ENCODE measurements at places on chromosomes 4 and X.

- no peak for DNase-seq
Observed at GRCh38 chr4:123319639-123320038, 77.0 kb upstream of the SPRY1 start.

- DNase-seq, result no peak
Observed at GRCh38 chr4:169174247-169174646, 96.5 kb downstream of the SH3RF1 start.

GRCh38 chr4:30495651-30496310, 224.4 kb upstream of the PCDH7 start:
- DNase-seq, result no peak

- no peak for DNase-seq
Observed at GRCh38 chrX:126164689-126165400, 1.2 kb downstream of the DCAF12L2 start.
